Purkinje cell (primary cell): ENCODE measurements at places on chromosomes 4 and X. TPM values are rescaled to one million over a fixed set of nuclear protein-coding genes. Genes with fewer than 3 reads are reported as not detected.

Gene ZNF185
- polyA plus RNA-seq = 1.1 TPM in 1 of 2 replicates, not detected in the other

Gene CRMP1
- polyA plus RNA-seq = 165 and 182 TPM in 2 replicates

Gene IL21
- not detected in 2 replicates for polyA plus RNA-seq

Gene L1CAM
- 6.9 and 7.2 TPM in 2 replicates for polyA plus RNA-seq

Gene CPEB2
- polyA plus RNA-seq = 7.3 and 11.5 TPM in 2 replicates

Gene PF4V1
- polyA plus RNA-seq = not detected in 2 replicates

Gene LYAR
- polyA plus RNA-seq = 4.0 and 5.3 TPM in 2 replicates

Gene CDS1
- 222 and 257 TPM in 2 replicates for polyA plus RNA-seq

Gene HS6ST2
- 45.7 and 53.7 TPM in 2 replicates for polyA plus RNA-seq

Gene GPR82
- polyA plus RNA-seq = 0.42 and 0.85 TPM in 2 replicates

Gene HSFX3
- 0.20 and 0.27 TPM in 2 replicates for polyA plus RNA-seq

Gene H2BW2
- polyA plus RNA-seq = not detected in 2 replicates

Gene TMEM187
- polyA plus RNA-seq = 1.6 and 5.4 TPM in 2 replicates

Gene SPANXN4
- not detected in 2 replicates for polyA plus RNA-seq

Gene UCP1
- polyA plus RNA-seq = not detected in 2 replicates

Gene MED28
- 46.1 and 68.9 TPM in 2 replicates for polyA plus RNA-seq

Gene ADH5
- polyA plus RNA-seq = 66.4 and 80.7 TPM in 2 replicates

Gene DKK2
- 2.3 TPM in 1 of 2 replicates, not detected in the other for polyA plus RNA-seq

Gene CYP2U1
- polyA plus RNA-seq = 8.7 and 10.4 TPM in 2 replicates

Gene ADGRG2
- not detected in 2 replicates for polyA plus RNA-seq

Gene UGT2B11
- not detected in 2 replicates for polyA plus RNA-seq

Gene ZCCHC18
- polyA plus RNA-seq = 4.3 and 5.7 TPM in 2 replicates

Gene CLIC2
- polyA plus RNA-seq = 1.1 and 6.7 TPM in 2 replicates

Gene TRIM2
- 184 and 195 TPM in 2 replicates for polyA plus RNA-seq

Gene LIMCH1
- polyA plus RNA-seq = 86.4 and 111 TPM in 2 replicates

Gene RADX
- 1.2 TPM in 1 of 2 replicates, not detected in the other for polyA plus RNA-seq

Gene RAB40AL
- not detected in 2 replicates for polyA plus RNA-seq

Gene FAM13A
- polyA plus RNA-seq = 21.9 and 31.1 TPM in 2 replicates

Gene HADH
- 14.4 and 22.3 TPM in 2 replicates for polyA plus RNA-seq

Gene MXRA5
- polyA plus RNA-seq = not detected in 2 replicates

Gene ARR3
- 0.39 TPM in 1 of 2 replicates, not detected in the other for polyA plus RNA-seq

Gene CORIN
- 1.2 and 1.7 TPM in 2 replicates for polyA plus RNA-seq

Gene MED12
- 0.77 and 1.0 TPM in 2 replicates for polyA plus RNA-seq

Gene GRIA3
- polyA plus RNA-seq = 220 and 287 TPM in 2 replicates

Gene UNC5C
- 12.5 and 13.2 TPM in 2 replicates for polyA plus RNA-seq

Gene TACR3
- polyA plus RNA-seq = not detected in 2 replicates

Gene STPG2
- 0.24 and 0.30 TPM in 2 replicates for polyA plus RNA-seq

Gene ERVMER34-1
- polyA plus RNA-seq = 3.5 and 3.8 TPM in 2 replicates

Gene INPP4B
- 2.7 and 5.4 TPM in 2 replicates for polyA plus RNA-seq

Gene POLN
- 2.8 and 9.1 TPM in 2 replicates for polyA plus RNA-seq

Gene CT45A2
- polyA plus RNA-seq = not detected in 2 replicates

Gene OTUD6A
- not detected in 2 replicates for polyA plus RNA-seq

Gene USO1
- polyA plus RNA-seq = 96.8 and 105 TPM in 2 replicates

Gene MAGEA2
- not detected in 2 replicates for polyA plus RNA-seq

Gene SMPX
- polyA plus RNA-seq = 432 and 471 TPM in 2 replicates

Gene TLR6
- polyA plus RNA-seq = 0.44 TPM in 1 of 2 replicates, not detected in the other

Gene CCDC120
- 0.52 TPM in 1 of 2 replicates, not detected in the other for polyA plus RNA-seq

Gene SPOCK3
- 342 and 351 TPM in 2 replicates for polyA plus RNA-seq

Gene PABPC1L2A
- 2.1 TPM in 1 of 2 replicates, not detected in the other for polyA plus RNA-seq

Gene S100P
- polyA plus RNA-seq = 1.0 TPM in 1 of 2 replicates, not detected in the other

Gene SMAD1
- polyA plus RNA-seq = 4.6 and 9.4 TPM in 2 replicates

Gene CPE
- polyA plus RNA-seq = 852 and 876 TPM in 2 replicates

Gene IGSF1
- polyA plus RNA-seq = not detected in 2 replicates

Gene TDO2
- polyA plus RNA-seq = not detected in 2 replicates
